ENCODE measurements at places on chromosomes 11 and 22.

DNA sequence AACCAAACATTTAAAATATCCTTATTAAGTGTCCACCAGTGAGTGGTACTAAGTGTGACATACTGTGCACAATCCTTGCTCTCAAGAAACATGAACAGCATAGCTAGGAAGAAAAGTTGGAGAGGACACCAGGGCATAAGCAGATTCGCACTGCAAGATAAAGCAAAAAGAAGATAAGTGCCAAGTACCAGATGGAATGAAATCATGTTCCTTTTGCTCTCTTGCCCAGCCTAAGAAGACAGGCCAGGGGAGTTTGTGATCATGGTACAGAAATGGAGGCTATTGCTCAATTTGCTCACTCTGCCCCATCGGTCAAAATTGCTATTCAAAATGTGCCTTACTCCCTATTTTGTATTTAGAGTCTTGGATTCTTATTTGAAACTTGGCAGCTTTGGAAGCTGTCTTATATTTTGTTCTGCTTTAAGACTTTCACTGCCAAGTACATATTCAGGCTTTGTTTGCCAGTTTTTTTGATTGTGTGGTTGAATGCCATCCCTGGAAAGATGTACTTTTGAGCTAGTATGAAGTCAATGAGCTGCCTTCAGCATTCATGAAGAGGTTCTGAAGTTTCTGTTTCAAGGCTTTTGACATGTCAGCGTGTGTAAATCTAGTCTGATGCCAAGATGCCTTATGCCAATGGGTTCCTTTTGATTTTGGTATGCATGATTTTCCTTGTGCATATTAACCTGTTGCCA, 90.3 kb downstream of the PAX6 start:
- no peak for DNase-seq

GRCh38 chr22:49972163-49973017, 11.8 kb downstream of the PIM3 start:
- DNase-seq: no peak

GRCh38 chr11:34188181-34188580, 82.8 kb downstream of the NAT10 start:
- no peak for DNase-seq

GRCh38 chr11:33532257-33532656, 168.4 kb downstream of the C11orf91 start:
- DNase-seq: no peak

DNA sequence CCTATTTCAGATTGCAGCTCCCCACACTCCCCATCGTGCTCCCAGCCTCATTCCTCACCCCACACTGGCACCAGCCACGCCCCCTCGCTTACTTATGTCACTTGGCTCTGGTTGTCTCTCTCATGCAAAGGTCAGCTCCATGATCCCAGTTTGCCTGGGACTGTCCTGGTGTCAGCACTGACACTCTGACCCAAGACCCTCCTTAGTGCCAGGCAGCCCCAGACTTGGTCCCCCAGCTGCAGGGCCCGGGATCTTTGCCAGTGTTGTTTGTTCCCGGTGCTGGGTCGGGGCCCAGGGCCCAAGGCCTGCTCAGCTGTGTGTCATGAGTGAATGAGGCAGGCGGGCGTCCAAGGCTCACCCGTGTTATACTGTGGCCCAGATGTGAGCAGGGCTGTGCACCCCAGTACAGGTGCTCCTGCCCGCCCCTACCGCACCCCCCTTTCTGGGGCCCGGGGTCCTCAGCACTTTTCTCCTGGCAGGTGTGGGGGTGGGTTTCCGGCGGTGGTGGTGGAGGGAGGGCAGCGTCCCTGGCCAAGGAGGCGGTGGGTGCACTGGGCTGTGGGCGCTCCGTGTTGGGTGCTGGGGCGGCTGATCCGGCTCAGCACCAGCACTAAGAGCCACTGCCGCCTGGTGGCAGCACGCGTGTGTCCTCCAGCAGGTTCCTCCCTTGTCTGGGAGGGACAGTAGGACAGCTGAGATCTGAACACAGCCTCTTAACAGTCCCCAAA, 19.5 kb downstream of the IL17REL start:
- peak; percentile 48 for DNase-seq

GRCh38 chr11:62716816-62717215, 9.3 kb downstream of the GNG3 start:
- DNase-seq: no peak

DNA sequence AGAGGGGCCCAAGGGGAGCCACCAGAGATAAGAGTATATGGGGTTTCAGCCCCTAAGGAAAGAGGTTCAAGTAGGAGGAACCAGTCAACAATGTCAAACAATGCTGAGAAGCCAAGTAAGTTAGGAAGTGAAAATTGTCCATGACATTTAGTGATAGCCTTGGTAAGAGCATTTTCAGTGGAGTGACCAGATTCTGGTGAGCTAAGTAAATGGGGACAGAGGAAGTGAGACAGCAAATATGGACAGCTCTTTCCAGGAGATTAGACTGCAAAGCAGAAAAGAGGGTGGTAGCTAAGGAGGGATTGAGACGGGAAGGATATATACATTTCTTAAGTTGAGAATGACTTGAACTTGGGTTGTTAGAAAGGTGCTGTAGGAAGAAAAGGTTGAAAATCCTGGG, 22.9 kb downstream of the POLD3 start:
- no peak for DNase-seq

GRCh38 chr11:71355281-71355680, 92.9 kb downstream of the DHCR7 start:
- DNase-seq: no peak

DNA sequence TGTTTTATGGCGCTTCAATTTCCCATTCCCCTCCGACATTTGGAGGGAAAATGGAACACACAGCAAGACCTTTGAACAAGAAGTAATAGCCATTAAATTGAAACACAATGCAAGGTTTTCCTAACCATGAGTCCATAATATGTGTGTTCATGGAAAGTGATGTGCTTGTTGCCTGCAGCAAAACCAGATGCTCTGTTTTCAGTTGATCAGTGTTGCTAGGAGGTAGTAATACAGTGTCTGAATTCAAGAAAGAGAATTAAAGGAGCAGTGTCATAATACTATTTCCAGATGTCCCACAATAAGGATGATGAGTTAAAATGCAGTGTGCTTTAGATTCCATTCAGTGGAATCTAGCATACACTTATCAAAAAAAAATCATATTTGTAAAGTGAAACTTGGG, 637.4 kb upstream of the API5 start:
- no peak for DNase-seq

- no peak for DNase-seq
Measured at GRCh38 chr22:17243524-17243923, 24.3 kb upstream of the ADA2 start.

- DNase-seq: no peak
Measured at GRCh38 chr11:130212431-130212961, 52.9 kb downstream of the ST14 start.

DNA sequence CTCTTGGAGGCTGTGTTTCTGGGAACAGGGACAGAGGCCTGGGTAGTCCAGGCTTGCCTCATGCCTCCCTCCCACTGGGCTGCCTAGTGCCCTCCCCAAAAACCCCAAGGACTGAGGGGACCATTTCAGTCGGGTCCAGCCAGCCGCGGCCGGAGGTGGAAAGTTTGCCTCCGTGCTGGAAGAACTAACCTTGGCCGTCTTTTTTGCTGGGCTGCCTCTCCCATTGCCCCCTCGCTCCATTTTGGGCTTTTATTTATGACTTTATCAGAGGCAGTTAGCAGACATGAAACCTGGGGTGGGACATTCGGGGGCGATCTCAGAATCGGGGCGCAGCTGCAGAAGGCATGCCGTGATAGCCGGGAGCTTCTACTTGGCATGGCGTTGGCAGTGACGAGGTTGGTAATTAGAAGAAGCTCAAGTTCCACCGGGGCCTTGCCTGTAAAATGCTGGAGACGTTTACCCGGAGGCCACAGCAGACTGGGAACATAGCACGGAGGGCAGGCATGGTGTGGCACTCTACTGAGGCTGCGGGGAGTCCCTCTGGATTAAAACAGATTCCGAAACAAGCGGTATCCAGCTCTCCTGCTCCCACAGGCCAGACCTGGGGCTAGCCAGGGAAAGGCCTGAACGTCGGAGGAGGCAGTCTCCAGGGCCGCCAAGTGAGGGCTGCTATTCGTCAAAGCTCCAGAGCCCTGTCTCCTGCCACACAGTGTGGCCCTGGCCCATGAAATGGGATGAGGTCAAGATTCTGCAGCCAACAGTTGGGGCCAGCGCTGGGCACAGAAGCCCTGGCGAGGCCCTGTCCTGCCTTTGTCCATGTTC, 76.4 kb upstream of the PPARA start:
- DNase-seq: no peak

- DNase-seq: no peak
Measured at GRCh38 chr11:67600324-67601029, 6.3 kb upstream of the NDUFV1 start.

DNA sequence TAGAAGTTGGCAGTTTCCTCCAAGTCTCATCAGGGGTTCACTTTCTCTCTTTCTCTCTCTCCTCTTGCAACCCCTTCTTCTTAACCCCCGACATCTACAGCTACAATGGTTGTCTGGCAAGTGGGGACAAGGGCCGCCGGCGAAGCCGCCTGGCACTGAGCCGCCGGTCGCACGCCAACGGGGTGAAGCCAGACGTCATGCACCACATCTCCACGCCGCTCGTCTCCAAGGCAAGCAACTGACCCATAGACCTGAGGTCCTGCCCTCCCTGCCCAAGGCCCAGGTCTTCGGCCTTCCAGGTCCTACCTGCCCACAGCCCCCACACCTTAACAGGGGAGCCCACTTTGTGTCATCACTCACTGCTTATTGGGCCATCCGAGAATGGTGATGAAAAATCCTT, 4.4 kb downstream of the PELI3 start:
- no peak for DNase-seq

DNA sequence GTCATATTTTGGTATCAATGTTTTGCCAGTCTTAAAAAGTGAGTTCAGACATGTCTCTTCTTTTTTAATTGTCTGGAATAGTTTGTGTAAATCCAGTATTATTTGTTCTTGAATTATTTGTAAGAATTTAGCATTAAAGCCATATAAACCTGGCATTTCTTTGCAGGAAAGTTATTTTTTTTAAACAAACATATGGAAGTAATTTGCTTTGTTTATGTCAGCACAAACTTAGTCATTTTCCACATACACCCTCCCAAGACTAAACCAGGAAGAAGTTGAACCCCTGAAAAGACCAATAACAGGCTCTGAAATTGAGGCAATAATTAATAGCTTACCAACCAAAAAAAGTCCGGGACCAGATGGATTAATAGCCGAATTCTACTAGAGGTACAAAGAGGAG, 9.1 kb upstream of the CCDC81 start:
- DNase-seq: no peak

DNA sequence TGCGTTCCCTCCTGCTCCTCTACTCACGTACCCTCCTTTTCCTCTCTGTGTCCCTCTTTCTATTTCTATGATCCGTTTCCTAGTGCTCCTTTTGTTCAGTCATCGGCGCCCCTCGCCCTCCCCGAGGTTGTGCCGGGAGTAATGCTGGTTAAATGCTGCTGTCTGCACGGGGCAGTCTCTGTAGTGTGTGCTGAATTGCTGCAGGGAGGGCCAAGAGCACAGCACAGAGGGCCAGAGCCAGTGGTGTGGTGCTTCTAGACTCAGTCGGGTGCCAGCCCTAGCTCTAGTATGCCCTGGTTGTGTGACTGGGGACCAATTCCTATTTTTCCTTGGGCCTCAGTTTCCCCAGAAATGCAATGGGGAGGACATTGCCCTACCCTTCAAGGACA, 98.3 kb downstream of the PKNOX2 start:
- no peak for DNase-seq

GRCh38 chr11:94593030-94593429, 25.9 kb downstream of the PIWIL4 start:
- no peak for DNase-seq

- DNase-seq: no peak
Measured at GRCh38 chr22:30538280-30538679, 8.3 kb downstream of the SEC14L6 start.

DNA sequence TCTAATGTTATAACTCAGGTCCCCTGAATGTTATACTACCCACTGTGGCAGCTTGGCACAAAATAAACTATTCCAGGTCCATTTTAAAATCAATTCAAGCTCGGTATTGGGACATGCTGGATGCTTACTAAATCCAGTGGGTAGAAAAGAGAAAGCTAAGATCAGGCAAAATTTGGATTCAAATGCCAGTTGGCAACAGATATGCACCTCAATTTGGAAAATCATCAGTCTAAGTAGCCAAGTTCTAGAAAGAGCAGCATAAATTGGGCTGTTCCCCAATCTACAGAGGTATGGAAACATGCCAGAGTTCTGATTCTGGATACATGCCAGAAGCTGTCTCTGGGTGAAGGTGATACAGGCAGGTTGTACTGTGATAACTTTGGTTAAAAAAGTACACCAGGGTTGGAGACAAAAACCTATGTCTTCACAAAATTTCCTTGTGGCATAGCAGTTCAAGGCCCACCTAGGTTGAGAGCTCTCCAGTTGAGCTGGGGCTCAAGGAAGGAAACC, 427.8 kb downstream of the LRRC4C start:
- DNase-seq: no peak
